Fibroblast of lung (primary cell): ENCODE measurements at places on chromosomes 6 and 20. TPM values are rescaled to one million over a fixed set of nuclear protein-coding genes. Genes with fewer than 3 reads are reported as not detected.

The CGAS gene
- 1.6 and 2.7 TPM in 2 replicates for polyA plus RNA-seq

The MOXD1 gene
- polyA plus RNA-seq: 65.1 and 100 TPM in 2 replicates

The FRMD1 gene
- polyA plus RNA-seq: not detected in 2 replicates

The TRERF1 gene
- 6.3 and 8.1 TPM in 2 replicates for polyA plus RNA-seq

The VTA1 gene
- 95.4 and 99.3 TPM in 2 replicates for polyA plus RNA-seq

The BTN1A1 gene
- polyA plus RNA-seq: not detected in 2 replicates

The KIF3B gene
- polyA plus RNA-seq: 32.9 and 35.6 TPM in 2 replicates

The C20orf204 gene
- 0.02 TPM in 2 replicates for polyA plus RNA-seq

The CGA gene
- polyA plus RNA-seq: 0.09 and 0.18 TPM in 2 replicates

The IP6K3 gene
- polyA plus RNA-seq: 0.46 and 0.84 TPM in 2 replicates

The OR12D1 gene
- polyA plus RNA-seq: not detected in 2 replicates

The RAB44 gene
- 0.03 TPM in 1 of 2 replicates, not detected in the other for polyA plus RNA-seq

The SYNDIG1 gene
- polyA plus RNA-seq: 0.02 and 0.08 TPM in 2 replicates

The ADTRP gene
- polyA plus RNA-seq: 0.23 and 1.1 TPM in 2 replicates

The SLC17A2 gene
- polyA plus RNA-seq: not detected in 2 replicates

The TRIM40 gene
- polyA plus RNA-seq: not detected in 2 replicates

The SAYSD1 gene
- 11.3 and 11.9 TPM in 2 replicates for polyA plus RNA-seq

The TSPO2 gene
- not detected in 2 replicates for polyA plus RNA-seq

The PHACTR2 gene
- polyA plus RNA-seq: 45.5 and 55.0 TPM in 2 replicates

The PEX7 gene
- 9.3 and 10.2 TPM in 2 replicates for polyA plus RNA-seq

The WFDC12 gene
- polyA plus RNA-seq: not detected in 2 replicates

The NNAT gene
- 0.74 and 2.4 TPM in 2 replicates for polyA plus RNA-seq

The SGK2 gene
- 0.05 TPM in 1 of 2 replicates, not detected in the other for polyA plus RNA-seq

The RPRD1B gene
- 17.5 and 23.9 TPM in 2 replicates for polyA plus RNA-seq

The PLEKHG1 gene
- 0.30 and 1.7 TPM in 2 replicates for polyA plus RNA-seq

The CLPSL1 gene
- polyA plus RNA-seq: not detected in 2 replicates

The TRIM10 gene
- polyA plus RNA-seq: not detected in 2 replicates

The RHAG gene
- 0.06 TPM in 1 of 2 replicates, not detected in the other for polyA plus RNA-seq

The ULBP3 gene
- polyA plus RNA-seq: 18.8 and 28.8 TPM in 2 replicates

The SULF2 gene
- polyA plus RNA-seq: 0.26 and 0.32 TPM in 2 replicates

The ARMC2 gene
- polyA plus RNA-seq: 2.8 and 6.2 TPM in 2 replicates

The KHDC1L gene
- 0.12 and 0.19 TPM in 2 replicates for polyA plus RNA-seq

The VSTM2L gene
- polyA plus RNA-seq: 0.45 and 0.66 TPM in 2 replicates

The STMND1 gene
- 0.06 TPM in 1 of 2 replicates, not detected in the other for polyA plus RNA-seq

The RGS17 gene
- polyA plus RNA-seq: 2.1 and 7.3 TPM in 2 replicates

The F13A1 gene
- 0.01 TPM in 1 of 2 replicates, not detected in the other for polyA plus RNA-seq

The ECT2L gene
- not detected in 2 replicates for polyA plus RNA-seq

The FLRT3 gene
- polyA plus RNA-seq: 2.9 and 10.8 TPM in 2 replicates

The VSX1 gene
- polyA plus RNA-seq: not detected in 2 replicates

The HRH3 gene
- not detected in 2 replicates for polyA plus RNA-seq

The AGER gene
- polyA plus RNA-seq: 0.78 and 0.99 TPM in 2 replicates

The SPTLC3 gene
- 1.2 and 4.0 TPM in 2 replicates for polyA plus RNA-seq

The PSORS1C1 gene
- polyA plus RNA-seq: 0.40 and 0.41 TPM in 2 replicates
